Activated CD8-positive, alpha-beta memory T cell treated with anti-CD3 and anti-CD28 coated beads, Interleukin-2, amount 50 U/mL, for 4 hours (primary cell): ENCODE measurements at places on chromosomes 7 and 10.

GRCh38 chr10:97851341-97852001, 1.8 kb downstream of the GOLGA7B start:
- no peak for DNase-seq

DNA sequence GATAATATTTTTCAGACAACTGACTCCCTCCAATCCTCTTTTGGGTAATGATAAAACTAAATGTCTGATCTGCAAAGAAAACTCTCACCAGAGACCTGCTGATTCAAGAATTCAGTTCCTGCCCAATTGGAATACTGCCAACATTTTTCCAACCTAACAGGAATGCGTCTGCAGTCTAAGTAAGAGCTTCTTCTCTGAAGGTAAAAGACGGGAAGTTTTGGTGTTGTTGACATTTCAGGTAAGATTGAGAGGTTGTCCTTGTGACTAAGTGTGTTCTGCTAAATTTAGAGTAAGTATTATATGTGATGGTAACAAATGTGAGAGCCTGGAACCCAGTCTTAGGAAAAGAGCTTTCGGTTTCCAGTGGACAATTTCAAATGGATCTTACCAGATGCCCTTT, 17.6 kb downstream of the IFIT5 start:
- DNase-seq, result no peak

- no peak for DNase-seq
Observed at GRCh38 chr7:75638594-75639070, 100.1 kb downstream of the HIP1 start.

GRCh38 chr7:17608114-17608833, 309.8 kb downstream of the AHR start:
- DNase-seq, result no peak

DNA sequence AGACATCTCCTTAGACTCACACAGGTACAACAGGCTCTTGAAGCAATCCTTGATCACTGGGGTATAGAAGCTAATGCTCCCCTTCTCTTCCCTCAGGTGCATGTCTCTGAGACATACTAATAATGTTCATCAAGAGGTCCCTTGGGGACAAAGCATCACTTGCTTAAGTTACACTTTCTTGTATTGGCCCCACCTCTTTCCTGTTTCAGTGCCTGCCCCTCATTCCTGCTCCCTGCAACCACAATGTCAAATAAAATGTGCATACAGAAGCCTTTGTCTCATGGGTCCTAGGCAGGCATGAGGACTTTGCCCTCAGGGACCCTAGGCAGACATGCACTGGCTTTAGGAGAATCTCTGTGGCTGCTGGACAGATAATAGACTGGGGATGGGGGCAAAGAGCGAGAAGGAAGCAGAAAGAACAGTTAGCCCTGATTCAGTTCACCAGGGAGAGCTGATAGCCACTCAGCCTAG, 175.0 kb upstream of the NPY start:
- no peak for DNase-seq

- no peak for DNase-seq
Observed at GRCh38 chr7:43004082-43004481, 71.9 kb downstream of the MRPL32 start.

GRCh38 chr10:97861097-97861750, 11.6 kb downstream of the GOLGA7B start:
- DNase-seq, result no peak
